ENCODE measurements at places on chromosomes 4 and X.
A peak's percentile ranks its signal among the peaks of the same experiment; 100 is the strongest.

DNA sequence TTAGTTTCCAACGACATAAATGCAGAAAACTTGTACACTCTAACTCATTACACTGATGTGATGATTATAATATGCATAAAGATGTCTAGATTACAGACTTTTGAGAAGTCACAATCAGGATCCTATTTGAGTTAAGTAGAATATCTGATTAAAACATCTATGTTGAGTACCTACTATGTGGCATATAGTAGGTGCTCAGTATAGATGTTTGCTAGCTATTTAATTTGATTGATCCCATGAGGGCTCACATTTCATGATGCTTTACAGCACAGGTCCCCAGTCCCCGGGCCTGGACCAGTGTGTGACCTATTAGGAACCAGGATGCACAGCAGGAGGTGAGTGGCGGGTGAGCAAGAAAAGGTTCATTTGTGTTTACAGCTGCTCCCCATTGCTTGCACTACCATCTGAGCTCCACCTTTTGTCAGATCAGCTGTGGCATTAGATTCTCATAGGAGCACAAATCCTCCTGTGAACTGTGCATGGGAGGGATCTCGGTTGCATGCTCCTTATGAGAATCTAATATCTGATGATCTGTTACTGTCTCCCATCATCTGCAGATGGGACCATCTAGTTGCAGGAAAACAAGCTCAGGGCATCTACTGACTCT lies 33.0 kb upstream of the CXCL8 start:
- no peak for DNase-seq

GRCh38 chrX:133916984-133917722 lies 68.2 kb downstream of the GPC3 start:
- no peak for DNase-seq

GRCh38 chrX:136228839-136229207 lies 22.4 kb downstream of the MAP7D3 start:
- DNase-seq = no peak

GRCh38 chrX:1178580-1179057 lies 33.8 kb downstream of the CRLF2 start:
- DNase-seq = peak; percentile 43

DNA sequence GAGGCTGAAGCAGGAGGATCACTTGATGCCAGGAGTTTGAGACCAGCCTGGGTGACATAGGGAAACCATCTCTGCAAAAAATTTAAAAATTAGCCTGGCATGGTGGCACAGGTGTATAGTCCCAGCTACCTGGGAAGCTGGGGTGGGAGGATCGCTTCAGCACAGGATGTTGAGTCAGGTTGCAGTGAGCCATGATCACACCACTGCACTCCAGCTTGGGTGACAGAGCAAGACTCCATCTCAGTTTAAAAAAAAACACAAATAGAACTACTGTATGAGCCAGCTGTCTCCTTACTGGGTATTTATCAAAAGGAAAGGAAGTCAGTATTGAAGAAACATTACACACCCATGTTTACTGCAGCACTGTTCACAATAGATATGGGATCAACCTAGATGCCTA lies 138.7 kb downstream of the RAP1GDS1 start:
- DNase-seq = no peak

GRCh38 chr4:29304595-29304994 lies 1415.6 kb upstream of the PCDH7 start:
- DNase-seq = no peak

- DNase-seq = no peak
Measured at GRCh38 chr4:53552711-53553110, 38.6 kb downstream of the LNX1 start.

DNA sequence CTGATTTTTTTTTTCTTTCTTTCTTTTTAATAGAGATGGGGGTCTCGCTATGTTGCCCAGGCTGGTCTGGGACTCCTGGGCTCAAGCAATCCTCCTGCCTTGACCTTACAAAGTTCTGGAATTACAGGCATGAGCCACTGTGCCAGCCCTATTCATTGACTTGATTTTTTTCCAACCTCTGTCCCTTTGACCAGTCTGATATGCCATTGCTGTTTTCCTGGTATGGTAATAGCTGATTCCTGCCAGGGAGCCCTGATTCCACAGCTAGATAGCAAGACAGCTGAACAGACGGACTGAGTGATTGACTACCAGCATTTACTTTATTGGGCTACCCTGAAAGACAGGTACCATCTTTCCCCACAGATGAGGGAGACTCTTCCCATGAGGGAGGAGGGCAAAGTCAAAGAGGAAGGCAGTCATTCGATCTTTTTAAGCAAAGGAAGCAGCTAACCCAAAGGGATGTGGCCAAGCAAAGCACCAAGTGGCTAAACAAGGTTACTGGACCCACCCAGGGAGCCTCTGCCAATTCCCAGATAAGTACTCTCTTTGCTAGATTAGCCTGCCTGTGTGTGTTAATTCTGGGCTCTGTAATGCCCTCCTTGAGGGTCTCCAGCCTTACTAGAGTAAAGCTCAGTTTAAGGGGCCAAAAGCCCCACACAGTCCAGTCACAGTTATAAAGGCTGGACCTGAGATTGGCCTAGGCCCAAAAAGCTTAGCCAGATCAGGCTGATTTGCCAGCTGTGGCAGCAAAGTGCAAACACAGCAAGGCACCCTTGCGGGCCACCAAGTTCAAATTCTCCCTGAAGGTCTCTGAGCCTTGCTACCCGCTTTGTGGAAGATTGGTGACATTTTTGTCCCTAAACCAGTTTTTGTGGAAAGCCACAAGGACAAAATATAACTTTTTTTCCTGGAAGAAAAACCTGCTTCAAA lies 192.4 kb upstream of the GPC4 start:
- no peak for DNase-seq

DNA sequence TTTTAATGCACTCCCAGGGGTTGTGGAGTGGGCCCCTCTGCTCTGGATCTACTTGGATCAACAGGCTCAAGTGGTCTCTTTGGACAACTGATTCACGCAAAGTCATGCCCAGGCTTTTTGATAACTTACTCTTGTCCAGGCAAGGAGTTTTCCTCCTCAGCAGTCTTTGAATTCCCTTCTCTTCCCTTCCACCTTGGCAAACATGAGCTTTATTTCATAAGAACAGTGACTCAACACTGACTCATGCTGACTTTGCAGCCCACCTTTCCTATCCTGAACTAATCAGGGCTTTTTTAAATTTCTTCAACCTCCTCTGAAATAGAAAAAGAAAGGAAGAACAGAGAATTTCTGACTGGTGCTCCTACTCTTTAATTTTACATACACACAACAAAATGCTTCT lies 132.1 kb upstream of the LDB2 start:
- DNase-seq = no peak

DNA sequence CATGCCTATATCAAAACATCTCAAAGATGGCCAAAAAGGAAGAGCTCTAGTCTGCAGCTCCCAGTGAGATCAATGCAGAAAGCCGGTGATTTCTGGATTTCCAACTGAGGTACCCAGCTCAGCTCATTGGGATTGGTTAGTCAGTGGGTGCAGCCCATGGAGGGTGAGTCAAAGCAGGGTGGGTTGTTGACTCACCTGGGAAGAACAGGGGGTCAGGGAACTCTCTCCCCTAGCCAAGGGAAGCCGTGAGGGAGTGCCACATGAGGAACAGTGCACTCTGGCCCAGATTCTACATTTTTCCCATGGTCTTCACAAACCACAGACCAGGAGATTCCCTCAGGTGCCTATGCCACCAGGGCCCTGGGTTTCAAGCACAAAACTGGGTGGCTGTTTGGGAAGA lies 57.3 kb upstream of the FGF16 start:
- no peak for DNase-seq

GRCh38 chr4:142307857-142308256 lies 538.2 kb downstream of the INPP4B start:
- DNase-seq = no peak

DNA sequence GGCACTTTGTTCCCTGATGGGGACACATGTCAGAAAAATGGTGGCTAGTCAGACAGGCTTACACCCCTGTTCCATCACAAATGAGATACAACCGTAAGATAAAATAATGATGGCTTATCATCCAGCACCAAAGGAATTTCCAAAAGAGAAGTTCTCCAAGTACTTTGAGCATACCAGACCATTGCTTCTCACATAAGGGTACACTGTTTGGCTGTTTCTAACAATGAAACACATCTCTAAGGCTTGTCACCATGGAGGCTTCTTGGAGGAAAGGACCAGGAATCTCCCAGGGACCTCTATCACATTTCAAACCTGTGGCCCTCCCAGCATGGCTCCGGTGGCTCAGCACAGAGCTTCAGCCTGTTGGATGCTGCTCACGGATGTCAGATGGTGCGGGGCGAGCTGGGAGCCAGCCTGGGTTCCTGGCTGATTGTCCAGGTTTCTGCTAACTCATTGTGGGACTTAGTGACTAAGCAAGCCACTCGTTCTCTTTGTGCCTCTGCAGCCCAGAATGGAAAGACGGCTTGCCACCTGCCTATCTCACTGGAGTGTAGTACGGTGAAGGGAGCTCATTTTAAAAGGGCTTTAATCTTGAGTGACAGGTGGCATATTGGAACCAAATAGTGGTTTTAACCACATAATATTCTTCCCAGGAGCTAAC lies 54.5 kb downstream of the FHDC1 start:
- no peak for DNase-seq

DNA sequence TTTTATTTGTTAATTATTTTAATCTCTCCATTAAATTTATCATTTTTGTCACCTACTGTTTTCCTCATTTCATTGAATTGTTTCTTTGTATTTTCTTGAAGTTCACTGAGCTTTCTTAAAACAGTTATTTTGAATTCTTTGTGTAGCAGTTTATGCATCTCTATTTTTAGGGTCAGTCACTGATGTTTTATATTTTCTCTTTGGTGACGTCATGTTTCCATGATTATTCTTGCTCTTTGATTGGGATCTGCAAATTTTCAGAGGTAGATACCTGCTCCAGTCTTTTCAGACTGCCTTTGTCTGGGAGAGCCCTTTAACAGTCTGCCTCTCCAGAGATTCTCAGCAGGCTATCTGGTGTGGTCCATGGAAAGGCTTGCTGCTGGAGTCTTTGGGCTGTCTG lies 25.6 kb upstream of the TRPC5 start:
- DNase-seq = no peak

DNA sequence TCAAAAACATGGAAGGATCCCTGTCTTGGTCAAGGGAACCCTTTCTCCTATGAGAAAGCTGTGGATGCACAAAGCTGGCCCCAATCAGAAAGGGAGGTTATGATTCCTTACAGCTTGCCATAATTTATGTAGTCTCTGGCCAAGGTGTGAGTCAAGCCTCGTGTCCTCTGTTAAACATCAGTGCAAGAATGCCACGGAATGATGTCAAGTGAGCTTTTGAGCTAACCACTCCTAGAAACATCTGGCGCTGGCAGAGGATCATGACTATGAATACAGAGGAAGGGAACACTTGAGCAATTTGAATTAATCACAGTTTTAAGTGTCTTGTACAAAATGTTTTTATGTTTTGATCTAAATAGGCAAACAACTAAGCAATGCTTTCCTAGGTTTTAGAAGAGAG lies 51.5 kb upstream of the RAP2C start:
- no peak for DNase-seq

DNA sequence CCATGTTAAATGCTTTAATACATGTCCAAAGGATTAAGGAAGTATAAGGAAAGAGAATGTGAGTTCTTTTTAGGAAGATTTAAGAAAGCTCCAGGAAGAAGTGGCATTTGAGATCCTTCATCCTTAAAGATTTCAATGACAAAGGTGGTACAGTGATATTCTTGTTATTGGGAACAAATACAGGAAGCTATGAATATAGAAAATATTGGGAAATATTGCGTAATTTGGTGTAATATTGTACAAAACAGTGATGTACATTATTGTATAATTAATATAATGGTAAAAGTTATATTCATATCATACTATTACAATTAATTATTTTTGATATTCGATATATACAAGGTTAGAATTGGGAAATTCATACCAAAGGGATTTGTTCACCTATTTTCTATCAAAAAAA lies 937.9 kb downstream of the CCSER1 start:
- no peak for DNase-seq

DNA sequence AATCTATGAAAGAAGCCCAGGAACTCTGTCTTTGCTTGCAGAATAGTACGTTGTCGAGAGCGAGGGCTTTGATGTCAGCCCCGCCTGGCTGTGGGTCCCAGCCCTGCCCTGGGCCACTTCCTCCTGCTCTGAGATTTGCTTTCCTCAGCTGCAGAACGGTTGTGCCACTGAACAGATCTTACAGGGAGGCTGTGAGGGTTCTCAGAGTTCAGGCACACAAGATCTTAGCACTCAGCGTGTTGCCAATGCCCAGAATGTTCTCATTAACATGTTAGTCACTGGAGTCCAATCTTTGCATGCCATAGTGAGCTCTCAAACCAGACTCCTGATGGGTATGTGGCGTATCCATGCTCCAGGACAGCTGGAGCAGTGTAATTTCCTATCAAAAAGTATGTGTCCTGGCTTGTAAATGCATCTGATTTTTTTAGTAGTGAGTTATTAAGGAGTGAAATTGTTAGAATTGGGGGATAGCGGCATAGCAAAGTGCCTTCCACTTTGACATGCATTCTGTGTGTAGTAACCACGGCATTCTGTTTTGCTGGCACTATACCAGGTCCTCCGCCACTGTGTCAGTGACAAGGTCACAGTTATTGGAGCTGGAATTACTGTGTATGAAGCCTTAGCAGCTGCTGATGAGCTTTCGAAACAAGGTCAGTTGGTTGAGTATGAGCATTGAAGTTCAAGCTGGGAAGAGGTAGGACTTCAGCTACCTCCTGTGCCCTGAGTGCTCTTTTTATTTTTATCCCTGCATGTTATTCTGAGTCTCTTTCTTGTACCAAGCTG lies 31.6 kb downstream of the TKTL1 start:
- no peak for DNase-seq

GRCh38 chrX:40099055-40099958 lies 1.5 kb upstream of the BCOR start:
- peak; percentile 60 for DNase-seq

- DNase-seq = no peak
Measured at GRCh38 chr4:7768736-7769135, 170.9 kb downstream of the AFAP1 start.

DNA sequence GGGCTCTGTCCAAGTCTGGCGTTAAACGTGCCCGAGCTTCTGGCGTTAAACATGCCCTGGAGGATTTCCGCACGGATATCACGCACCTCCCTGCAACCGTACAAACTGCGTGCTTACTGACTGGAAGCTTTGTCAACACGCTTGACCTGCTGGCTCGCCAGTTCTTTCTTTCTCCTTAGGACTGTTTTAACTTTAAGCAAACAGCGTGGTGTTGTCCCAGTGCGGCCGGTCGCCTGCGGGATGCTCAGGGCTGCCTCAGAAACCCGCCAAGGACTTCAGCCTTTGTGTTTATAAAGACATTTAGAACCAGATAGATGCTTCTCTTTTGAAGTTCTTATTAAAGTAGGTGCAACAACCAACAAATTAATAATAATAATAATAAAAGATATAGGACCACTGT lies 946.0 kb downstream of the RAB28 start:
- DNase-seq = no peak

- DNase-seq = peak; percentile 35
Measured at GRCh38 chr4:102759831-102760644, 730 bp downstream of the MANBA start.

GRCh38 chrX:1411326-1411725 lies 19.4 kb upstream of the SLC25A6 start:
- DNase-seq = no peak

GRCh38 chrX:97224148-97224547 lies 340.4 kb downstream of the RPA4 start:
- DNase-seq = no peak

- peak; percentile 21 for DNase-seq
Measured at GRCh38 chrX:148501386-148502066, 1.1 kb downstream of the AFF2 start.

All from stimulated activated CD4-positive, alpha-beta T cell treated with anti-CD3 and anti-CD28 coated beads, Interleukin-15, amount 100 ng/mL, for 24 hours (primary cell).